Amygdala (tissue), 56 donors: ENCODE measurements at places on chromosomes 5 and 9.
A peak's percentile ranks its signal among the peaks of the same experiment; 100 is the strongest.

DNA sequence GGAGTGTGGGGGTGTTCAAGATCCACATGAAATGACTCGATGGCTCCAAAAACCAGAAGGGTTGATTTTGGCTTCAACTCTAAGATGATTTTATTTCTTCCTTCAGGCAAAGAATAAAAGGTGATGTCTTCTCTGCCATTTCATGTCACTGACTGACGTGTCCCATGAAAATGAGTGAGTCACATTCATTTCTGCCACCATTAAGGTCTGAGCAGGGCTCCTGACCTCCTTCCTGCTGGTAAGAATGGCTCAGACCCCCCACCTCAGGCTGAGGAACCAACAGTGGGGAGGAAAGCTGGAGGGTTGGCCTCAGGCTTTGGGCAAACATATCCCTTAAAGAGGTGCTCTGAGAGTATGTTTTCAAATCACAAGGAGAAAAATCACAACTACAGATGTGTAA, 53.9 kb upstream of the ZNF354A start:
- DNase-seq: no peak

- DNase-seq: peak; percentile 12
These were observed 2.8 kb upstream of the PFN3 start for GRCh38 chr5:177403102-177403791.

DNA sequence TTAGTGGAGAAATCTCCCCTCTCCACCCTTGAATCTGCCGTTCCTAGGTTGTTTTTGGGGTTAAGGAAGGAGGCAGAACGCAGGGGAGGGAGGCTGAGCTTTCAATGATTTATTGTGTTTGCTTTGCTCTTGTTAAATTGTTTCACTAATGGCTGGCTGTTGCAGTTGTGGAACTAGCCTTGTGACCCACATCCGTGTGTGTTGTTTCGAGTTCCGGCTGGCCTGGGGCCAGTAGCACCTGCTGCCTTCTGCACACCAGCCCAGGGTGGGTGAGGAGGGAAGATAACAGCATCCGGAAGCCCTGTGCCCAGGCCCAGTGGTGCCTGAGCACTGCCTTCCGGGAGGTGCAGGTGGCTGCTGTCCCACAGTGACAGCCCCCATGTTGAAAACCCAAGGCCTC, 3.6 kb downstream of the ERGIC1 start:
- DNase-seq: peak; percentile 33

- DNase-seq: no peak
These were observed 455.3 kb downstream of the DMRT2 start for GRCh38 chr9:1505489-1505888.

- no peak for DNase-seq
These were observed 452.8 kb downstream of the NFIB start for GRCh38 chr9:13860946-13861640.

DNA sequence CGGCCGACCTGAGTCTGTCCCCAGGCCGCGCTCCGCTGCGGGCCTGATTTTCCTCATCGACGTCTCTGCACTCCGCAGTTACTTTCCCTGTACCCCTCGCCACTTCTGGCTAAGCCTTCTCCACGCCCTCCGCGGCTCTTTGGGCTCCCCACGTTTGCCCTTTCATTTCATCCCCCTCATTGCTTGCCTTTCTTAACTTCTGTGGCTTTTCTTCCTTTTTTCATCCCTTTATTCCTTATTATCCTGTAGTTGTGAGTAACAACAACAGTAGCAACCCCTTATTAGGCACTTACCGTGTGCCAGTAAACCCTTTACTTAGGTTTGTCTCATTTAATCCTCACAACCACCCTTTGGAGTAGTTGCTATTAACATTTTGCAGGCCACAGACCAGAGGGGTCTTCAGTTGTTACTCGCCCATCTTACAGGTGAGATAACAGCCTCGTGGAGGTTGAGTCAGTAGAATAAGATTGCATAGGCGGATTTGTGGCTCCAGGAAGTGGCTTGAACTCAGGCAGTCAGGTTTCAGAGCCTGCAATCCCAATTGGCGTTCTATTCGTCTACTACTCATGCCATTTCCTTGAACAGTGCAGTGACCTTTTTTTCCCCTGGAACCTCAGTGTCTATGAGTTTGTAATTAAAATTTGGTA, 724 bp downstream of the TCERG1 start:
- no peak for DNase-seq

GRCh38 chr9:83800236-83801033, 17.1 kb downstream of the GKAP1 start:
- DNase-seq: no peak

GRCh38 chr5:94811331-94811730, 192.9 kb downstream of the SLF1 start:
- DNase-seq: no peak

- DNase-seq: no peak
These were observed 126.7 kb upstream of the EGFLAM start for GRCh38 chr5:38131686-38132085.

DNA sequence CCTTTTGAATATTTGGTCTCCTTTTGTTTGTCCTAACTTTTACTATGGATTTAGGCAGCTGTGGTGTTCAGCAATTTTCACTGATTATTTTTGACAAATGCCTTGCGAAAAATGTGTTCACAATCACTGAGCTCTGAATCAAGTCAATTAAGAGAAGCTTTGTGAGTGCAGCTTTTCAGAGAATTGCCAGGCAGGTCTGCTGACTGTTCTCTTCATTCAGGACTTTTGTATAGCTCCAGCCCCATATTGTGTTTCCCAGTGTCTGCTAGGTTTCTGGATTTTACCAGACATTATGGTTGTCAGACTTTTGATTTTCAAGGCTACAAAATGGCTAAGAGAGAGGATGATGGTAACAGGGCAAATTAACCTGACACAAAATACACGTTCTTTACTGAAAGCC, 1055.9 kb downstream of the CDH18 start:
- DNase-seq: no peak

DNA sequence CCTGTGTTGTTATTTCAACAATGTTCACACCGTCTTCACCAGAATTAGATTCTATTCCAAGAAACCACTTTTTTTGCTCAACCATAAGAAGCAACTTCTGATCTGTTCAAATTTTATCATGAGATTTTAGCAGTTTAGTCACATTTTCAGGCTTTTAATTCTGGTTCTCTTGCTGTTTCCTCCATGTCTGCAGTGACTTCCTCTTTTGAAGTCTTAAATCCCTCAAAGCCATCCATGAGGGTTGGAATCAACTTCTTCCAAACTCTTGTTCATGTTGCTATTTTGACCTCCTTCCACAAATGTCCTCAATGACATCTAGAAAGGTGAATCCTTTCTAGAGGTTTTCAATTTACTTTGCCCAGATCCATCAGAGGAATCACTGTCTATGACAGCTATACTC, 25.7 kb upstream of the ENTREP1 start:
- no peak for DNase-seq

- no peak for DNase-seq
These were observed 136.9 kb downstream of the SIL1 start for GRCh38 chr5:139061274-139061673.

DNA sequence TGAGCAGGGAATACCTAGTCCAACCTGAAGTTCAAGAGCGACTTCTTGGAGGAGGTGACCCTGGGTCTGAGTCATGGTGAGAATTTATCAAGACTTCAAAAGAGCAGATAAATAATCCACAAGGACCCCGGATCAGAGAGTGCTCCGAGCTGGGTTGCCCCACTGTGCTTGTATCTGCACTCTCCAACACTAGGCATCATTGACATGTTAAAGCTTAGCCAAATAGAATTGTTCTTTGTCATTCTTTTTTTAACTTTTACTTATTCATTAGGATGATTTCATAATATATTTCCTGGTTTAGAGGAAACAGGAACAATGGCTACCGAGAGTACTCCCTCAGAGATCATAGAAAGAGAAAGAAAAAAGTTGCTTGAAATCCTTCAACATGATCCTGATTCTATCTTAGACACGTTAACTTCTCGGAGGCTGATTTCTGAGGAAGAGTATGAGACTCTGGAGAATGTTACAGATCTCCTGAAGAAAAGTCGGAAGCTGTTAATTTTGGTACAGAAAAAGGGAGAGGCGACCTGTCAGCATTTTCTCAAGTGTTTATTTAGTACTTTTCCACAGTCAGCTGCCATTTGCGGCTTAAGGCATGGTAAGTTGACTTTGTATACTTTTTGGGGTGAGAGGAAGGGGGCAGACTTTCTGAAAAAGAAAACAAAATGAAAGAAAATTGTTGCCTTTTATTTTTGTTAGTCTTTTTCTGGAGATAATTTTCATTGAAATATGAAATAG, at the start of gene CARD6:
TSS of gene CARD6 (plus strand) at position 300 of the 738 bp plus-strand sequence. CDS start at position 316, 16 bp downstream.
- no peak for DNase-seq

GRCh38 chr5:122385286-122385685, 73.2 kb downstream of the SNCAIP start:
- DNase-seq: no peak

GRCh38 chr5:33601881-33602280, 161.1 kb downstream of the TARS1 start:
- no peak for DNase-seq

GRCh38 chr5:123992641-123993040, 480.7 kb downstream of the CSNK1G3 start:
- no peak for DNase-seq

GRCh38 chr5:58582019-58582802, 664 bp upstream of the RAB3C start:
- DNase-seq: no peak

DNA sequence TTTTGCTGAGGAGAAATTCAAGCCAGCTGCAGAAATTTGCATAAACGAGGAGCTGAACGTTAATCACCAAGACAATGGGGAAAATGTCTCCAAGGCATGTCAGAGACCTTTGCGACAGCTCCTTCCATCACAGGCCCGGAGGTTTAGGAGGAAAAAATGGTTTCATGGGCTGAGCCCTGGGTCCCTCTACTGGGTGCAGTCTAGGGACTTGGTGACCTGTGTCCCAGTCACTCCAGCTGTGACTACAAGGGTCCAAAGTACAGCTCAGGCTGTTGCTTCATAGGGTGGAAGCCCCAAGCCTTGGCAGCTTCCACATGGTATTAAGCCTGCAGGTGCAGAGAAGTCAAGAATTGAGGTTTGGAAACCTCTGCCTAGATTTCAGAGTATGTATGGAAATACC, 207.5 kb downstream of the DENND1A start:
- no peak for DNase-seq

GRCh38 chr9:2289263-2289662, 274.1 kb downstream of the SMARCA2 start:
- no peak for DNase-seq

- DNase-seq: peak; percentile 45
These were observed 17.1 kb downstream of the SCAI start for GRCh38 chr9:125126019-125126746.

GRCh38 chr9:105243015-105243686, 1.3 kb upstream of the SLC44A1 start:
- no peak for DNase-seq

- DNase-seq: no peak
These were observed 554.8 kb upstream of the SGCD start for GRCh38 chr5:155772009-155772662.

GRCh38 chr5:79535477-79536192, 21.7 kb upstream of the HOMER1 start:
- DNase-seq: no peak

DNA sequence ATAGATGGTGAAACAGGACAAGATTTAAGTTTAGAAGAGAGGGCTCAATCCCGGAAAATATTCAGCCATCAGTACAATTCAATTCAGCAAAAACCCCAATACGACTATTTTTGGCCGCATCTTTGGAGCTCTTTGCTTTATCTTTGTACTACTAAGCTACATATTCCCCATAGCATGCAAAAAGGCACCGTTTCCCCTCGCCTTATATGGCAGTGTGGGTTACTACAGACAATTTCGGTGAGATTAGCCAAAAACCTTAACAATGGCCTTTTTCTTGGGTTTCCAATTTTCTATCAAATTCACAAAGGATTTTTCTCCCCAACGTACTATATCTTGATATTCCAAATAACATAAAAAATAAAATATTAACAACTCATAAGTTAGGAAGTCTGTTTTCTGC, 382.6 kb downstream of the BNC2 start:
- no peak for DNase-seq

- no peak for DNase-seq
These were observed 121.5 kb downstream of the RMI1 start for GRCh38 chr9:84101964-84102632.

- no peak for DNase-seq
These were observed 4.8 kb downstream of the HSDL2 start for GRCh38 chr9:112384690-112385089.

- no peak for DNase-seq
These were observed 45.1 kb downstream of the PRRT1B start for GRCh38 chr9:131590449-131590848.

DNA sequence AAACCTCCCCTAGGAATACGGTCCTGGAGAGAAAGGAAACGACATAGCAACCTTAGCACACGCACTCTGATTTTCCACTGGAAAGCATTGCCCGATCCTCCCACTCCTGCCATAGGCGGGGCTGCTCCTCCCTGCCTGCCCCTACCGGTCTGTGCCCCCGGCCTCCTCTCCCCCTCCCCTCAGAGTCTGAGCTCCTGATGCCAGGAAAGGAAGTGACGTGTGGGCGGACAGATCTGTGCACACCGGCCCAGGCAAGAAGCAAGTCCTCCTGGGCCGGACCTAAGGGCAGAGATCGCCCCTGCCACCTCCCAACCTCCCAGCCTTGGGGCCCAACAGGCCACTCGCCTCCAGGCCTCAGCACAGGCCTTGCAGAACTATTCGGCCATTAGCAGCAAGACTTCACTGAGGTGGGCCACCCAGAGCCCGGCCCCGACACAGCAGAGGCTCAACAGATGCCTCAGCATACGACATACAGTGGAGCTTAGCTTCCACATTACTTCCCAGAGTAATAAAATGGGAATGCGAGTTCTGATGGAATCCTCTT, 7.2 kb downstream of the NINJ1 start:
- no peak for DNase-seq

DNA sequence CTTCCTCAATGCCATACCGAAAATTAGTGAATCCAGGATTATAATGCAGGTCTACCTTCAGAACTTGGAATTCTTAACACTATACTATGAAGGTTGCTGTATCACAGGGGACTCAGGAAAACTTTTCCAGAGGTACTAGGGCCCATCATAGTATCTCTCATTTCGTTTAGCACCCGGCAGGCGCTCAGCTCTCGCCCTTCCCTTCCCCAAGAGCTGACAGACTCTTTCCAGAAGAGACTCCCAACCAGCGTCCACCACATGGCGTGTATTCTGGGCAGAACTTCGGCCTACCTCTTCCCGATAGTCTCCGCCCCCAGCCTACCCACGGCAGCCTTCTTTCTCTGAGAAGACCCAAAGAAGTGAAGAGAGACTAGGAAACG, 271 bp downstream of the NOL8 start:
- DNase-seq: no peak

- no peak for DNase-seq
These were observed 159.8 kb downstream of the FBN2 start for GRCh38 chr5:128378196-128378595.

- no peak for DNase-seq
These were observed 173.7 kb upstream of the POU5F2 start for GRCh38 chr5:93915142-93915553.

GRCh38 chr9:83130541-83130940, 67.6 kb upstream of the RASEF start:
- DNase-seq: no peak
